AG20443 (cell line): ENCODE measurements at places on chromosomes 1 and 21.

- DNase-seq, result peak; percentile 28
Measured at GRCh38 chr21:17903029-17903806, 84.1 kb upstream of the C21orf91 start.

- no peak for DNase-seq
Measured at GRCh38 chr21:29777160-29777559, 162.6 kb downstream of the GRIK1 start.

- no peak for DNase-seq
Measured at GRCh38 chr1:185526344-185527307, 207.6 kb upstream of the HMCN1 start.

GRCh38 chr1:108590441-108590840, 30.5 kb downstream of the EEIG2 start:
- no peak for DNase-seq

DNA sequence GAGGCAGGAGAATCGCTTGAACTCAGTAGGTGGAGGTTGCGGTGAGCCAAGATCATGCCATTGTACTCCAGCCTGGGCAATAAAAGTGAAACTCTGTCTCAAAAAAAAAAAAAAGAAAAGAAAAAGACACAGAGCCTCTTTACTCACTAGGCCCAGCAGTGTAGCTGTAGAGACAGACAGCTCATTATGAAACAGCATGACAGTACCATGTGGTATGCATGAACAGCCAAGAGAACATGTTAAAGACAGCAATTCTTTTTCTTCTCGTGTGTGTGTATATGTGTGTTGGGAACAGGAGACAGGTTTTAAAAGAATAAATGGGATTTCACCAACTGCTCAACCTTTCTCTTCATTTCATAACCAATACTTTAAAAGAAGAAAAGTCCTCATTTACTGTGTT, 118.8 kb downstream of the PIK3R3 start:
- no peak for DNase-seq

- no peak for DNase-seq
Measured at GRCh38 chr1:156401681-156402081, 32.7 kb downstream of the RHBG start.
